D721Med (cell line): ENCODE measurements at places on chromosomes 7 and 10.

DNA sequence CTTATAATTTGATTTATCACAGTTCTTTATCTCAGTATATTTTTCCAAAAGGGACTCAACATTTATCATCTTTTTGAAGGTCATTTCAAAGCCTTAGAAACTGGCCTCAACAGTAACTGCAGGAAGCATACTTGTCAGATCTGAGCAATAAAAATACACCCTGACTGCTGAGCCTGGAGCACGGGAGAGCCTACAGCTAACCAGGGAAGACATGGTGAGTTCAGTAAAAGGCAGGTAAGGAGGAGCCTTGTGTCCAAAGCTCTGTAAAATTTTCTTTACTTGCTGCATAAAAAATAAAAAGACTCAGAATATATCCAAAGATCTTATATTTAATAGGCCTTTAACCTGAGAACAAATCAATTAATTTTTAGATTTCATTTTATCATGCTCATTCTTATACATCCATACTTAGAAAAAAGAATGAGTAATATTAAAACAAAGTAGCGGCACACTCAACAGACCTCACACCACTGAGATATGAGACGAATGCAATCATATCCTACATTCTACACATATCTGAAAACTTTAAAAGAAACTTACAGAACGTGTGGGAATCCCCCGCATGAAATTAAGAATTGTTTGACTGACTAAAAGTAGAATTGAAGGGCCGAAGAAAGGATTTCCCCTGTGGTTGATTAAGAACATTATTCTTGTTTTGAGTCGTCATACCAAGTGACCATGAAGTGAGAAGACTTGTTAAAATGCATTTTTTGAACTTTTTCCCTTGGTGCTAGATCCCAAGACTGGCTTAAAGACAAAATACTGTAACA is 296.4 kb upstream of the MKLN1 start:
- DNase-seq = no peak

DNA sequence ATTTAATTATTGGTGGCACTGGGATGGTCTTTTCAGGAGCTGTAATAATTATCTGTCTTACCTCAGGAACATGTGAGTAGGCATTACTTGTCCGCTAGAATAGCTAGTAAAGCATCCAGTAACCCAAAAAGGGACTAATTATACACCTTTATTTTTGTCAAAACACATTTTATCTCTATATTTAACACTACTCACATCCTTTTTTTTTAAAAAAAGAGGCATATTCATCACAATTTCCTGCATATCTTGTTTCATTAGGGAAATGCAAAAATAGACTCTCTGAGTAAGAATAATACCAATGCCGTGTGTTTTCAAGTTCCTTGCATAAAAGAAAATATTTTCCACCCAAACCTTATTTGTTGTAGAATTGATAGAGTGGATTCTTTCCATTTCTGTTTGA is 99.5 kb downstream of the VTI1A start:
- no peak for DNase-seq

- no peak for DNase-seq
These were observed 175.2 kb upstream of the ASAH2 start for GRCh38 chr10:50426485-50426884.

DNA sequence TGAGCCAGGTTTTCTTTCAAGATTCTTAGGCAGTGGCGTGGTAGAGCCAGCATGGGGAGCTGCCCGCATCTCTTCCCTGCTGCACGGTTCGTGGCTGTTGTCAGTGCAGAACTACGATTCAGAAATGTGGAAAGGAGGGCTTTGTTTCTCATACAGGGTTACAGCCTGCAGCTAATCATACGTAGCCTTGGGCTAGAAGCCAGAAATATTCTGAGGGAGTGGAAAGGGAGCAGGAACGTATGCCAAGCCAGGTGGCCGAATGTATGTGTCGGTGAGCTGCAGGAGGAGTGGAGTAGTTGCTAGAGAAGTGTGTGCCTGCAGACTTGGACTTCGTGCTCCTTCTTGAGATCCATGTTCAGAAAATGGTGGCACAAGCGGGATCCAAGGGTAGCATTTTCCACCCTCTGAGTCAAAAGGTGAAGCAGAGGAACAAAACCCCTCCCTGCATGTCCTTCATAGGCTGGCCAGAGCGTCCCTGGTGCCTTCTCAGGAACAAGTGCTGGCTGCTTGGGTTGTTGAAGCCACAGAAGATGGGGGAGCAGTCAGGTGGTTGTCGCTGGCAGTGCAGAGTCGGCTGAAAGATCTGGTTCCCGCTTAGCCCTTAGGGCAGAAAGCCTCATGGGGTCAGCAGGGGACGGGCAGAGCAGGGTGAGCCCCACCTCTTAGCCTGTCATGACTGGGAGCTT is 40.9 kb downstream of the LANCL2 start:
- no peak for DNase-seq

- DNase-seq = no peak
These were observed 119.1 kb downstream of the TFEC start for GRCh38 chr7:115911465-115911864.

DNA sequence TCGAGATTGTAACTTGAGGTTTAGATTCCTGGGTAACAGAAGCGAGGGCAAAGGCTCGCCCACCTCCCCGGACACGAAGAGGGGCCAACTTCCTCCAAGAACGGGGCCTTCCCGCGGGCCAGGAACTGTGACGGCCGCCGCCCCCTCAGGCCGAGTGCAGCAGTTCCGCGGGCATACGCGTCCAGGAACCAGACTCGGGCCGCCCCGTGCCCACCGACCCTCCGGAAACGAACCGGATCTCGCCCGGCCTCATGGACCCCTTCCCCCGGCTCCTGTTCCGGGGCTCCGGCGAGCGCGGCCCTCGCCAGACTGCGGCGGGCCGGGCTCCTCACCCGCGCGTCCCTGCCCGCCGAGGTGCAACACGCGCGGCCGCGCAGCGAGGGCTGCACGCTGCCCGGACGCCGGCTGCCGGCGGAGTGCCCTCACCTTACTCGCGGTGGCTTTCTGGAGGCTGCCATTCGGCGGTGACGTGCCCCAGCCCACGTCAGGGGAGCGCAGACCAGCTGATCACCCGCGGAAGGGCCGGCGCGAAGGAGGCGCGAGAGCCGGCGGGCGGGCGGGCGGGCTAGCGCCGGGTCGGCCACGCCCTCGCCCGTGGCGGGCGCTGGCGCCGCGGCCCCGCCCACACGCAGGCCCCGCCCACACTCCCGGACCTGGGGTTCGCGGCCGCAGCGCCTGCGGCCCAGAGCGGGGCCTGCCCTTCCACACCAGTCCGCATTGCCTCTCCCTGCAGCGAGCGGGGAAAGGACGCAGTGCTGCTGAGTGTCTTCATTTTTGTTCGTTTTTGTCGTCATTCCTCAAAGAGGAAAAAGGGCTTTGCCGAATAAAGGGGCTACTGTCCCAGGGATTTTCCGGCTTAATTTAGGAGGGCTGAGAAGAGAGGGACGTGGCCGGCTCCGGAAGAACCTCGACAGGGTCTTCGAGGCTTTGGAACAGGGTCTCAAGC is at the start of gene XPNPEP1:
Gene XPNPEP1 (minus strand): TSS at position 536 of the 946 bp plus-strand sequence. CDS start 78 bp downstream, at position 458.
- peak; percentile 31 for DNase-seq

DNA sequence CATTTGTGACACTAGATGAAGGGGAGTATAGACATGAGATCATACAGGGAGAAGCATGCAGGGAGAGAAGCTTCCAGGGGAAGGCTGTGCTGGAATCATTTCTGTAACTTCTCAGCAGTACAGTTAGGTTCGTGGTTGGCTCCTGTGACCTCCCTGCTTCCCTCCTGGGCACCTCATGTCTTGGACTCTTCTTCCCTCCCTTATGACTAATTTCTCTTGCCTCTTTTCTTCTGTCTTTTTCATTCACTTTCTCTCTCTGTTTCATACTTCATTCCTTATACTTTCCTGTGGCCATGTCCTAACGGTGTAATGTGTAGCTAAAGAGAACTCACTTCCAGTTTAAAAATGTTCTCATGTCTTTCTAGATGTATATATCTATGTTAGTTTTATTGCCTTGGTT is 19.1 kb upstream of the HKDC1 start:
- no peak for DNase-seq

- DNase-seq = no peak
These were observed 145.5 kb downstream of the TCF7L2 start for GRCh38 chr10:113095419-113096127.

- DNase-seq = no peak
These were observed 2.8 kb downstream of the TFEC start for GRCh38 chr7:116027786-116028185.

DNA sequence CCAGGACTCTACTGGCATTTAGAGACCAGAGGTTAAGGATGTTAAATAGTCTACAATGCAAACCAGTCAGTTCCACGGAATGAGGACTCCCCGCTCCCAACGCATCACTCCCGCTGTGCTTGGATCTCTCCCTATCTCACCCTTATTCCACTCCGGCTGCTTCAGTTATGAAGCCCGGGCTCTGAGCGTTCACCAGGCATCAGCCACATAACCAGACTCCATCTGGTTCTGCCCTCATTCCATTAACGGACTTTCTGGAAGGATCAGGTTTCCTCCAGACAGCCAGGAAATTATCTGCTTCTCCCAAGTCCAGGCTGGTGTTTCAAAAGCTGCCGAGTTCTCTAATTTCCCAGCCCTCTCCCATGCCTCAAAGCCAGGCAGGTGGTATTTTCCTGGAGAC is 499.3 kb downstream of the GLRX3 start:
- DNase-seq = no peak

GRCh38 chr10:11232222-11232961 is 214.7 kb downstream of the CELF2 start:
- DNase-seq = no peak

- no peak for DNase-seq
These were observed 21.5 kb upstream of the PDLIM1 start for GRCh38 chr10:95312257-95312656.

DNA sequence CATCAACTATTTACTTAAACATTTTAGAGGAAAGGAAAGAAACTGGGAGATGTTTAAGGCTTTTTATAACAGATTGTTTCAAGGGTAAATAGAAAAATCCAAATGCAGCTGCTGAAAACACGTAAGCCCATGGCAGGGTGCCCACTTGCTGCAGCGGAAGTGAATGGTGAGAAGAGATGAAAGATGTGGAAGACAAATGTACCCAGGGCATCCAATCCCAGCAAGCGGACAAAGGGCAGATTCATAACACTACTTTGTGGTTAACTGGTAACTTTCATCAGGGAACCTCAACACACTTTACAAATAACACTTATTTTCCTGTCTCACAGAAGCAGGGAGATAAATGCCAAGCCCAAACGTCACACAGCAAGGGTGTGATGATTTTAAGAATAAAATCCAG is 358.4 kb downstream of the KCNMA1 start:
- DNase-seq = no peak

GRCh38 chr10:127207081-127207480 is 10.7 kb upstream of the INSYN2A start:
- no peak for DNase-seq

- DNase-seq = no peak
These were observed 189.2 kb downstream of the ADARB2 start for GRCh38 chr10:1548146-1548545.

GRCh38 chr7:187227-187927 is 5.0 kb upstream of the FAM20C start:
- no peak for DNase-seq

DNA sequence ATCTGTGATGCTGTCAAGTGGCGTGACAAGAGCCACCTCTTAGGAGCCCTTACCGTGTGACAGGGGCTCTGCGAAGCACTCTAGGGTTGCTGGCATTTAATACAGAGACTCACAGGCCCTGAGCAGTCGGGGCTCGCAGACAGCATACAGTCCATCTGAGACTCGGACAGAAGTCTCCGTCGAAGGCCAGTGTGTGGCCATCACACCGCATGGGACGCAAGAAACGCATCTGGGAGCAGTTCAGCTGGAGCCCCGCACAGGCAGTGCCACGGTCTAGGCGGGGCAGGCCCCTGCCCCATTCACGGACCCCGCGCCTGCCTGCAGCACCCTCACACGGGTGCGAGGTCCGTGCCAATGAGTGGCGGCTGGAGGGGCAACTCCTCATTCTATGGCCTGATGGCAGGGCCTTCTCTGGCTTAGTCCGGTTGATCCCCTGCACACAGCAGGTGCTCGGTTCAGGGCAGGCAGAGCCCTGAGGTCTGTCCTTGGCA is 33.6 kb downstream of the IQCE start:
- DNase-seq = no peak

- DNase-seq = no peak
These were observed 313.3 kb downstream of the PCDH15 start for GRCh38 chr10:54487743-54488142.

DNA sequence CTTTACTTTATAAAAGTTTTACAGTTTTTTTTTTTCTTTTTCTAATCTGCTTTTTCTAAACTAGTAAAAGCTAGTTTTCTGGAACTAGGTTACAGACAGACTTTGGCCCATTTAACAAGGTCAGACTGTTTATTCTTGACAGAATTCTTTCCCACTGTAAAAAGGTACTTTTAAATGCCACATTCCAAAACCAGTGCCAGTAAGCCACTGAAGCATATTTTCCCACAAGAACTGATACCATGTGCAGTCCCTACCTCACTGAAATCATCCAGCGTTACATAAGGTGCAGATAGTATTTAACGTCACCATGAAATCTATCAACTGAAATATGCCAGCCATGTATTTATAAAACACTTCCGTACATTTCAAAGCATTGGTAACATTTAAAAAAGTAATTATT is 121.6 kb downstream of the CDK6 start:
- DNase-seq = no peak

GRCh38 chr7:71553306-71553705 is 421.4 kb downstream of the GALNT17 start:
- no peak for DNase-seq

GRCh38 chr7:29204491-29205272 is 10.1 kb downstream of the CHN2 start:
- DNase-seq = no peak

GRCh38 chr10:5525561-5526341 is 990 bp downstream of the CALML3 start:
- DNase-seq = no peak

DNA sequence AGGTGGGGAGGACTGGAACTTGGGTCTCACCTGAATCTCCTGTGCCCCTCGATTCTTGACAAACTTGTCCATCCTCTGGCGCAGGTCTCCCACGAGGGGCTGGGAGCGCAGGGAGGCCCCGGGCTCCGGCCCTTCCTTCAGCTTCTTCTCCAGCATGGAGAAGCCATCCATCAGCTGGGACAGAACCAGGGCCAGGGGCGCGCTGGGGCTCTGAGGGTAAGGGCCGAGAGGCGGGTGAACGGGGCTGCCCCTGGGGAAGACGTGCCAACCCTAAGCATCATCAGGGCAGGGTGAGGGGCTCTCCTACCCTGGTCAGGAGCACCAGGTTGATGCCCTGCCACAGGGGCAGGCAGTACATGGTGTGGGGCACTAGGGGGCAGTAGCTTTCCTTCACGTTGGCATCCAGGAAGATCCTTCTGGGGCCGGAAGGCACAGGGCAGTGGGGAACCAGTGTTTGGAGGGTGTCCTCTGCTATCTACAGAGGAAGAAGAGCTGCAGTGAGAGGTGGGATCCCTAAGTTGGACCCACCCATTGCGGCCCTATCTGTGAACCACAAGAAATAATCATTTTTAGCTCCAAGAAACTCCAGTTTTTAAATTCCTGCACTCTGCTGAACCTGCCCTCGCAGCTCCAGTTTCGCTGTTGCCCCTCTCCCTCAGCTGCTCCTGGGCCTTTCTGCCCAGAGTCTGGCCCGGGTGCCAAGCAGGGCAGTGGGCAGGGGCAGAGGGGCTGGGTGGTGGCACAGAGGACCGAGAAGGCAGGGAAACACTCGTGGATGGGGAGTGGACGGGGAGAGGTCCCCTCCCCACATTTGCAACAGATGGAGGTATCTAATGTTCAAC is 10.8 kb upstream of the PYROXD2 start:
- DNase-seq = peak; percentile 51

GRCh38 chr7:91019686-91020385 is 244.4 kb upstream of the FZD1 start:
- DNase-seq = no peak

- no peak for DNase-seq
These were observed 2.0 kb downstream of the VOPP1 start for GRCh38 chr7:55570218-55570873.

- no peak for DNase-seq
These were observed 639.2 kb upstream of the POT1 start for GRCh38 chr7:125568799-125569198.
